ENCODE measurements at places on chromosomes 16 and 17.

DNA sequence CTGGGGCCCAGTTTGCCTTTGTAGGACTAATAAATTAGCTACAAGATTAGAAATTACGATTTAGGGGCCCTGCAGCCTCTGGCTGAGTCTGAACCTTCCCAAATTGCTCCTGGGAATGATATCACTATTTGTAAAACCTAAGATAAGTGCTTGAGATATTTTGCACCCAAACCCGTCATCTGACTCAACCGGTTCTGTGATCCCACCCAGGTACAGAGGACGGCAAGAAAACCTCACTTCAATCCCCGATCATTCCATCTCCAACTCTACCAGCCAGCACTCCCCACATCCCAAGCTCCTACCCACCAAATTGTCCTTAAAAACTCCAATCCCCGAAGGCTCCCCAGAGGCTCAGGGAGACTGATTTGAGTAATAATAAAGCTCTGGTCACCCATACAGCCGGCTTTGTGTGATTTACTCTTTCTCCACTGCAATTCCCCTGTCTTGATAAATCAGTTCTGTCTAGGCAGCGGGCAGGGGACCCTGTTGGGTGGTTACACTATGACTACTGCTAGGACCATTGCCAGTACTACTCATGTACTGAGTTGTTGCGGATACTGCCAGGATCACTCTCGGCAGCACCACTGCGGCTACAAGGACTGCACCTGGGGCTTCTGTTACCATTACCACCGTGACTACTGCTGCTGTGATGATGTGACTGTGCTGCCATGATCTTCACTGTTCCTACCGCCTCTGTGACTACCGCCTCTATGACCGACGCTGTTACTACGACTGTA, 73.1 kb downstream of the IRF8 start:
- DNase-seq = no peak

DNA sequence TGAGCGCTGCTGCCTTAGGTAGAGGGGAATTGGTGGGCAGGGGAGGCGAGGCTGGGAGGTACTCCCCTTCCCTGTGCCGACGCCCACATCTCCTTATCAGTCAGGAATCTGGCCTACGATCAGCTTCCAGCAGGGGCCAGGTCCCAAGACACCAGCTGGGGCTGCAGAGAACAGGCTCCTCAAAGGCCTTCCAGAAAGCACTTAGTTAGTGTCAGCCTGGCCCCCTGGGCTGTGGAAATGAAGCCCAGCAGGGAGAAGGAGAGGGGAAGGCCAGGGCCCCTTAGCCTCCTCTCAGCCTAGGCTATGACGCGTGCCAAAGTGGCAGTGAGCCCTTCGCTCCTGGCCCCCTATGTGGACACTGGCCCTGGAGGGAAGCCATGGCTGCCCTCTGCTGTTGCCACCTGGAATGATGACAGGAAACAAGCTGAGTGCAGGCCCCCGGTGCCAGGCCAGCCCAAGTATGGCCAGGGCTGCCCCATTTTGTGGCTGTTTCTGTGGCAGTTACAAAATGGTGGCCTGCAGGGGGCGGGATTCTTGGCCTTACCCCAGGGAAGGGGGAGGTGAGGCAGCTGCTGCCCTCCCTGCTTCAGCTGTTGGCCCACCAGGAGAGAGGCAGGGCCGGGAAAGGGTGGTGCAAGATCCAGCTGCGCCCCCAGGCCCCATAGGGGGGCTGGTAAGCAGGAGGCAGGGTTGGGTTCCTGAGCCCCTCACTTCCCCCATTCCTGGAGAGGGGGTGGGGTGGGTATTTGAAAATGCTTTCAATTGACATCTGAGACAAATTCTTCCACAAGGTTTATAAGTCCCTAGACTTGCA, 11.3 kb downstream of the TBX4 start:
- no peak for DNase-seq

DNA sequence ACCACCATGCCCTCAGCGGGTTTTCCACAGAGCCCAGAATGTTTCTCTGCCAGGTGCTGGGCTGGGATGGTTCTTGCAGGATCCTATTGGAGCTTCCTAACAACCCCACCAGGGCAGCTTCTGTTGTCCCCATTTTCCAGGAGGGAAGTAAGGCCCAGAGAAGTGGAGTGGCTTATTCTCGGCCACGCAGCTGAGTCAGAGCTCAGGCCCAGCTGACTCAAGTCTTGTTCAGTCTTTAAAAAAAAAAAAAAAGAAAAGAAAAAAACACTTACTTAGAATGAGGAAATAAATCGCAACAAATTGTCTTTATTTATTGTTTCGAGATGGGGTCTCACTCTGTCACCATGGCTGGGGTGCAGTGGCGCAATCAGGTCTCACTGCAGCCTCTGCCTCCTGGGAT, 413.0 kb downstream of the CPPED1 start:
- DNase-seq = no peak

DNA sequence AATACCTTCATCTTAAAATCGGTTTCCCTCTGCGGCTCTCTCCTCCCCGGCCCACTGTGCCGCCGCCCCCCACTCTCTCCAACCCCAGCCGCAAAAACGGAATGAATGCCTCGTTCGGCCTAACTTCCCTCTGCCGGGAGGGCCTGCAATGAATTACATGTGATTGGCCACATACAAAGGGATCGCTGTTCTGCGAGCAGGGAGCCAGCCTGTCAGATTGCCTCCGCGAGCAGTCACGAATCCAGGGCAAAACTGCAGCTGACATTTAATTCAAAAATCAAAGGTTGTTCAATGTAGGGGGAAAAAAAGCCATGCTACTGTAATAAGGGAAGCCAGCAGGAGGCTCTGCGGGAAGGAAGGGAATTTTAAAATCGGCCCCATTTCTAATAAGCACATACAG, 84.9 kb downstream of the TBC1D16 start:
- no peak for DNase-seq

DNA sequence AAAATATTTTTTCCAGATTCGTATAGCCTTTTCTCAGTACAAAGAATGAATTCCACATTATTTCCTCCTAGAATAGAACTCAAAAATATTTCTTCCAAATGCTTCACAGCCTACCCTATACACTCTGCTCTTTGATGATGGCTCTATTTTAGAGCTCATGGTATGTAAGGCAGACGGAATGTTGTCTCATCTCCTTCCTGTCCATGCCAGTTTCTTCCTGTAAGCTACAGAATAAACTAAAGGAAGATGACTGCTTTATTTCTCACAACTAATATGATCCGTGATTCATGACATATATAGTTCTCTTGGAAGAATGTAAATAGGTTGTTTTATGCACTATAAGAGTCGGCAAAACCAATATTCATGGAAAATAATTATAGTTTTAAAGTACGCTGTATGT, 723.1 kb downstream of the CDH11 start:
- no peak for DNase-seq
